ENCODE measurements at places on chromosomes 7 and 10.

- no peak for DNase-seq
These were observed 103.1 kb upstream of the PCBD1 start for GRCh38 chr10:70991140-70992124.

- DNase-seq: no peak
These were observed 291.6 kb upstream of the MKI67 start for GRCh38 chr10:128417826-128418225.

- peak; percentile 90 for DNase-seq
These were observed 41.8 kb upstream of the HERPUD2 start for GRCh38 chr7:35736725-35737124.

DNA sequence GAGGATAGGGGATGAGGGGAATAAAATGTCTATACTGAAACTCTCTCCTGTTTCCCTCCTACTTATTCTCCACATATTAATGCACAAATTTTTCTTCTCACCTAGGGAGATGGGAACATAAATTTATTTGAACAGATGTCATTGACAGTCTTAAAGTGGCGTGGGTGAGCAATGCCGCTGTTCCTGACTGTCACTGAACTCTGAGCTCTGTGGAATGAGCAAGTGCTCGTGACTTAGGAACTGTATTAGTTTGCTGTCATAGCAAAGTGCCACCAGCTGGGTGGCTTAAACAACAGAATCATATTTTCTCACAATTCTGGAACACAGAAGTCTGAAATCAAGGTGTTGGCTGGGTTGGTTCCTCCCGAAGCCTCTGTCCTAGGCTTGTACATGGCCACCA, 29.1 kb downstream of the INPP5F start:
- no peak for DNase-seq
